ENCODE measurements at places on chromosomes 12 and 14. TPM values are rescaled to one million over a fixed set of nuclear protein-coding genes. Genes with fewer than 3 reads are reported as not detected.
A peak's percentile ranks its signal among the peaks of the same experiment; 100 is the strongest.

DNA sequence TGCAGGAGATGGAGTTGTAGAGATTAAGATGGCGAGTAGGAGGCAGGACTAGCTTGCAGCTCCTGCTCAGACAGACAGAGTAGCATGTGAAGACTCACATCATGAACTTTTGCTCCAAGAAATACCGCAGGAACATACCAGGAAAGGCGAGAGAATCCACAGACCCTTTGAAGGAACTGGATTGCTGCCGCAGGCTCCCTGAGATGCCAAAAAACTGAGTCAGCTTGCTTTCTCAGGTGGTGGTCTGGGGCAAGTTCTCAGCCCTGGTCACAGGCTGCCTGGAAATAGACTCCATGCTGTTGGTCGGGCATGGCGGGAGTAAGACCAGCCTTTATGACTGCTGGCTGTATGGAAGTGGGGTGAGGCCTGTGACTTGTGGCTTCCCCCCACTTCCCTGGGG, 163.6 kb upstream of the NAV3 start:
- no peak for DNase-seq

DNA sequence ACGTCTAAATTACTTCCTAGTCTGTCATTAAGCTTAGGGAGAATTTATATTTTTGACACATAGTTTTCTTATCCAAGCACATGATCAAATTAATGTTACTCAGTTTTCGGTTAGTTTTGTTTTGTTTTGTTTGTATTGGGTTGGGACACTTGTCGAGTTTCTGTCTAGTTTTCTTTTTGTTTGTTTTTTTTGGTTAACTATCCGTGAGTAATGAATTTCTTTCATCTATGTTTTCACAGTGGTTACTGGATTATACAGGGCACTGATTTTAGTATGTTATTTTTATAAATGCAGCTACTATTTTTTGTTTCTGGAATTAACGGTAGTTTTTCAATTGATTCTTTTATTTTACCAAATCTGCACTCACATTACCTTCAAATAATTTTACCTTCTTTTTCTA, 2.7 kb downstream of the KLRF1 start:
- DNase-seq, result no peak

DNA sequence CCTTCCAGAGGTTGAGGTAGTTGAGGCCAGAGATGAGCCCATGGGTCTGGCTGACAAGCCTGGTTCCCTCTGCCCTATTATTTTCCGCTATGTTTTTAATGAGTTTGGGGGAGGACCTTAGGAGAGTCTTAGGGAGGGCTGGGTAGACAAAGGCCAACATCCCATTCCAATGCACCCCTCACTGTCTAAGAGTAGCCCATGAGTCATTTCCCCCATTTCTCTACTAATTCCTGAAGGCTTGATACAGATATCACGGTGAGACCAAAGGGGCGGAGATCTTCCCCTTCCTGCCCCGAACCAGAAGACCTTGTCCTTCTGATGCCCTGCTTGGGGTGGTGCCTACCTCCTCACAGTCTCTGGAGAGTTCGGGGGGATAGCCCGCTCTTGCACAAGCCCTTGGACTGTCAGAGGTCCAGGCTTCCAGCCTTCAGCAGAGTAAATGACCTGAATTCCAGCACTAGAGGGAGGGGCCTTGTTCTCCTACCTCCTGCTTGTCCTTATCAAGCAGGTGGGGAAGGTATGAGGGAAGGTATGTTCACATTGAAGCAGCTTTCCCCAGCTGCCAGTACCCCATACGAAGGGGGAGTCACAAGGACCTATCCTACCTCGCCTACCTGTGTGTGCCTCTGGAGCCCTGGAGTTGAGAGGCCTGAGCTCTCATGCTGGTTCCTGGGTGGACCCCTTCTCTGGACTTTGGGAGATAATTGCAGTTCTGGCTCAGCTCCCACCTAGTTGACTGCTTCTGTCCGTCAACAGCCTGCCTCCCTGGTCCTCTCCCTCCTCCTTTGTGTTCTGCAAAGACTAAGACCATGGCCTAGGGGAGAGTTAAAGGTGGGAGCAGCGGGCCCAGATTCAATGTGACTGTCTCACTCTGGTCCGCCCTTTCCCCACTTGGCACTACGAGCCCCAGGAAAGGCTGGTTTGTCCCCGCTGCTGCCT, 3.7 kb downstream of the PSMB11 start:
- no peak for DNase-seq

- no peak for DNase-seq
Measured at GRCh38 chr14:77615361-77616132, 890 bp downstream of the SPTLC2 start.

GRCh38 chr12:131963381-131963780, 13.6 kb downstream of the EP400 start:
- no peak for DNase-seq

Gene NEDD1
- 11.1 TPM for total RNA-seq

GRCh38 chr12:103333676-103334075, 162.1 kb downstream of the C12orf42 start:
- DNase-seq, result no peak

Gene SYNDIG1L
- total RNA-seq, result not detected

GRCh38 chr12:52454411-52455201, 2.7 kb upstream of the KRT6B start:
- no peak for DNase-seq

GRCh38 chr14:77248666-77249065, 22.3 kb downstream of the NGB start:
- DNase-seq, result no peak

DNA sequence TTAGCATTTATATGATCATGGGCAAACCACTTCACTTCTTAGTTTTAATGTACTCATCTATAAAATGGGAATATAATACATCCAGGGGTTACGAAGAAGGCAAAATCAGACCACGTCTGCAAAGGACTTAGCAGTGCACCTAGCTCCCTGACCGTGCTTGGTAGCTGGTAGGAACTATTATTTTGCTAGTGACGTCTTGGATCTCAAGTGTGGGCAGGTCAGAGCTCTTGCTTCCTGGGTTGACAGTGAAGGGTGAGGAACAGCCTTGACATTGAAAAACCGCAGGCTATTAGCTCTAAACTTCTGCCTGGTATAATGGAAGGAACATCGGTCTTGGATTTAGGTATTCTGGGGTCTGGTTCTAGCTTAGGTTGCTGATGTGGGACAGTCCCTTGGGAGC, 89.3 kb upstream of the MED13L start:
- DNase-seq, result no peak

DNA sequence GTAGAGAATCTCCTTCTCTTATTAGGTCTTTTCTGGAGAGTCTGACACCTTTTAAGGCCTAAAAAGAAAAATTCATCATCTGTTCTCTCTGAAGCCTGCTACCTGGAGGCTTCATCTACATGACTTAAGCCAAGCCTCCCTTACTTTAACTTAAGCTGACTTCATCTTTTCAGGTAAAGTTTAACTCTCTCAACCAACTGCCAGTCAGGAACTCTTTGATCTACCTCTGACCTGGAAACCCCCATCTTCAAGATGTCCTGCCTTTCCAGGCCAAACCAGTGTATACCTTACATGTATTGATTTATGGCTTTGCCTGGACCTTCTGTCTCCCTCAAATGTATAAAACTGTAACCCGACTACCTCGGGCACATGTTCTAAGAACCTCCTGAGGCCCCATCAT, 17.5 kb downstream of the GSTZ1 start:
- no peak for DNase-seq

DNA sequence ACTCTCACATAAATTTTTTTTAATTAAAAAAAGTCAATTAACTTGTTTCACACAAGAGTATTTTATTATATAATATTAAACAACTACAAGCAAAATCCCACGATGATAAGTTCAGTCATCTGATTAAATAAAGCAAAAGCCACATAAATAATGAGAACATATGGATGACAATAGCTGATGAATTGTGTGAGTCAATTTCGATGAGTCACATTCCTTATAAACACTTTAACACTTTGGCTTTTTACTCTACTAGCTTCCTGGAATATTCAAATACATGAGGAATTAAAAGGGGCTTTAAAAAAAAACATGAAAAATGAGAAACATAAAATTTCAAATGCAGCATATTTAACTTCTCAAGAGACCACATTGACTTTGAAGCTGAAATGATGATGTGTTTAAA, 95.3 kb downstream of the BCAT1 start:
- DNase-seq, result no peak

- no peak for DNase-seq
Measured at GRCh38 chr12:67827820-67828383, 161.3 kb upstream of the IFNG-AS1 start.

Gene SLCO1A2
- not detected for total RNA-seq

Gene GEMIN2
- total RNA-seq, result 9.1 TPM

- DNase-seq, result no peak
Measured at GRCh38 chr12:104460973-104461698, 4.4 kb downstream of the CHST11 start.

Gene TAS2R8
- total RNA-seq, result not detected

Gene OAS3
- total RNA-seq, result 34.7 TPM

Gene SMIM41
- 0.45 TPM for total RNA-seq

- DNase-seq, result no peak
Measured at GRCh38 chr12:53224061-53224896, 7.7 kb downstream of the RARG start.

- DNase-seq, result no peak
Measured at GRCh38 chr12:117144599-117144998, 45.4 kb upstream of the TESC start.

Gene AHSA1
- total RNA-seq, result 120 TPM

GRCh38 chr14:72054911-72055310, 122.7 kb downstream of the RGS6 start:
- no peak for DNase-seq

Gene KRT6B
- total RNA-seq, result not detected

DNA sequence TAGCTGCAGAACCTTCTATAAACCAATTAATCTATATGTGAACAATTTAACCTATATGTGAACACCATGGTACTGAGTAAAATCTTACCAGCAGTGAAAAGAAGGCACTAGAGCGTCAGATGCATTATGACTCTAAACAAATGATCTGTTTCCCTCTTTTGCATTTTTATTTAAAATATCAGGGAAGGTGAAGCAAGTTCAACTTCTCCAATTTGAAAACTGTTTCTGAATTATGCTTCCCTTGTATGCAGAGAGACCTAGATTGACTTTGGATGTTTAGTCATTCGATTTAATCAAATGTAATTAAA, 80.9 kb downstream of the DAD1 start:
- DNase-seq, result no peak

Gene COX8C
- not detected for total RNA-seq

- DNase-seq, result no peak
Measured at GRCh38 chr12:132014092-132014914, 64.6 kb downstream of the EP400 start.

- no peak for DNase-seq
Measured at GRCh38 chr12:22635812-22636211, 10.8 kb downstream of the ETNK1 start.

GRCh38 chr14:22852599-22852939, 16.2 kb downstream of the MMP14 start:
- DNase-seq, result no peak

- no peak for DNase-seq
Measured at GRCh38 chr12:131468206-131468605, 242.7 kb upstream of the SFSWAP start.

- DNase-seq, result no peak
Measured at GRCh38 chr12:72072592-72073212, 134.1 kb downstream of the TPH2 start.

Gene ADCY4
- total RNA-seq, result 59.6 TPM

DNA sequence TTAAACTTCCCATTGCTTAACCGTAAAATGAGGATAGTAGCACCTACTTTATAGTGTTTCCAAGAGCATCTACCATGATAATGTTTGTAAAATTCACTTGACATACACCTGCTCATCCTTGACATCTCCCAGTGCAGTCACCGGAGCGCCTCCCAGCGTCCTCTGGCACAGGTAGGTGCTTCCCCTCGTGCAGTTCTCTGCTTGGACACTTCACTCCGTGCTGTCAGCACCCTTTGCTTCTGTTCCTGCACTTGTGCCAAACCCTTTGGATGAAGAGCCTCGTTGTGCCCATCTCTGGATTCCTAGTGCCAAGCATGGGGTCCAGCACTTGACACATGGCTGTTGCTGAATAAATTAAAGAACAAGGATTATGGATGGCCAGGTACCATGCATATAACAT, 28.3 kb downstream of the ETV6 start:
- DNase-seq, result no peak

GRCh38 chr12:107402041-107403022, 283.3 kb upstream of the PWP1 start:
- DNase-seq, result no peak

DNA sequence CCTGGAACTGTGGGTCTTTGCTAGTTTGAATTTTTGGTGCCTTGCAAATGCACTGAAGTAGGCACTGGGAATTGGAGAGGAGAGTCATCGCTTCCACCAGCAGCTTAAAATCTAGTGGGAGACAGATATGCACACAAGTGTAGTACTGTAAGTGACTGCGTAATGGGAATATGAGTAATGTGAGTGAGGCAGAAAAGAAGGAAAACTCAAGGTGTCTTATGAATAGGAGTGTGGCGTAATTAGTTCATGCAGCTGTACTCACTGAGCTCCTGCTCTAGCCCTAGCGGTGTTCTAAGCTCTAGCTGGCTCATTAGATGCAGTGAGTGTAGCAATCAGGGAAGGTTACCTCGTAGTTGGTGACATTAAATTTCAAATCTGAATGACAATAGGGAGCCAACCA, 2.8 kb downstream of the TCP11L2 start:
- DNase-seq, result no peak

DNA sequence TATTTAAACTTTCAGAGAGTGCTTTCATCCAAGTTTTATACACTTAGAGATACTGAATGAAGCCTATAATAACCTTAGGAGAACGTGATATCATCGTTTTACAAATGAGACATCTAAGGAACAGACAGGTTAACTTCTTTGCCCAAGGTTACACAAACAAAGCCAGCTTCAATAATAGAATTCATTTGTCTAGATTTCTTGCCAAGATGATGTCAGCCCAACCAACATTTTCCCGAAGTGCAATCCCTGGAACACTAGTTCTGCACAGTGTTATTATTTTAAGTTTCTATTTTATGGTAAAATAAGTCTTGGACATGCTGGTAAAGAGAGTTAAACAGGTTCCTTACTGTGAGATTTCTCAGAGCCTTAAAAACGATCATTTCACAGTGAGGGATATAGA, 174.6 kb downstream of the SLC25A21 start:
- no peak for DNase-seq

GRCh38 chr14:76718306-76719040, 42.8 kb upstream of the VASH1 start:
- no peak for DNase-seq

DNA sequence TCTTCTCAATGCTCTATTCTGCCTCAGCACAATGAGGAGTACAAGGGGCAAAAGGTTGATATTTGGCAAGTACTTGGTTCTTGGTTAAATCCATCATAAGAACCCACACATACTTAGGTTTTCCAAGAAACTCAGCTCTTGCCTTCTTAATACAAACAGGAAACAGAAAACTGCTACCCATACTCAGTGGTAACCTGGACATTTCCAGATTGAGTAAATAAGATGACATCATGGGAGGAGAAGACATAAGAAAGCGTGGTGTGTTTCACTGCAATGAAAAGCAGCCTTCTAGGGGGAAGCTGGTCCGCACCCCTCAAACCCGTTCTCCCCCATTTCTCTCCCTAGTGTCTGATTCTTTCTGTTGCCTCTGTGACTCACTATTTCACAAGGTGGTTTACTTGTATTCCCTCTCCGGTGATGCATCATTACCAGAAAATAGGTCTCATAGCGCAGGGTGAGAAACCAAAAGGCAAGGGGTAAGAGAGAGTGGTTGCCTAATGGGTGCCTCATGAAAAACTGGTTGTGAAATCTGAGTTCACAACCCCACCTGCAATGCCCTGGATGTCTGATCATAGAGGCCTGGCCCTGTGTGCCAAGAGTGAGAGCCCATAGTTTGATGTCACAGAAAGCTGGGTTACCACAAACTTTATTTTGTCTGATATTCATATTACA, 326.5 kb upstream of the TBX3 start:
- DNase-seq, result no peak

Gene RNASE13
- not detected for total RNA-seq

GRCh38 chr12:4278329-4279197, 5.0 kb downstream of the CCND2 start:
- peak; percentile 88 for DNase-seq

Measured in mesenteric fat pad (tissue), 1 donor.